ENCODE measurements at places on chromosomes 4 and X. TPM values are rescaled to one million over a fixed set of nuclear protein-coding genes. Genes with fewer than 3 reads are reported as not detected.

GRCh38 chrX:40975951-40976350, 109.3 kb upstream of the USP9X start:
- DNase-seq: no peak

DNA sequence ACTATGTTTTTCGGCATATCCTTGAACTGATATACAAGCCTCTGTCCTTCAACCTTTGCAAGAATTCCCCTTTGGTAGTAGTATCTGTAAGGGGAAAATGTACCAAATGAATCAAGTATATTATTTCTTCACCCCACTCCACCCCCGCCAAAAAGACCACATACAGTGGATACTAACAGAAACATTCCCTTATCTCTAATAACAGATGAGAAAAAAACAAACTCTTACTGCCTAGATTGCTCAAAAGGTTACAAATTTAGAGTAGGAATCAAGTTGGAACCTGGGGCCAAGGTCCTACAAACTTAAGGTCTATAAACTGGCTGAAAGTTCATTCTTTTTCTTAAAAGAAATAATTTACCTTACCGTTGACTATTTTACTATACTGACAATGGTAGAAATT, 45.0 kb downstream of the NOCT start:
- DNase-seq: no peak

Gene YIPF7
- total RNA-seq: not detected

- DNase-seq: no peak
These were observed 144.8 kb upstream of the PLAC1 start for GRCh38 chrX:134803060-134803459.

Gene DCLK2
- 0.12 TPM for total RNA-seq

DNA sequence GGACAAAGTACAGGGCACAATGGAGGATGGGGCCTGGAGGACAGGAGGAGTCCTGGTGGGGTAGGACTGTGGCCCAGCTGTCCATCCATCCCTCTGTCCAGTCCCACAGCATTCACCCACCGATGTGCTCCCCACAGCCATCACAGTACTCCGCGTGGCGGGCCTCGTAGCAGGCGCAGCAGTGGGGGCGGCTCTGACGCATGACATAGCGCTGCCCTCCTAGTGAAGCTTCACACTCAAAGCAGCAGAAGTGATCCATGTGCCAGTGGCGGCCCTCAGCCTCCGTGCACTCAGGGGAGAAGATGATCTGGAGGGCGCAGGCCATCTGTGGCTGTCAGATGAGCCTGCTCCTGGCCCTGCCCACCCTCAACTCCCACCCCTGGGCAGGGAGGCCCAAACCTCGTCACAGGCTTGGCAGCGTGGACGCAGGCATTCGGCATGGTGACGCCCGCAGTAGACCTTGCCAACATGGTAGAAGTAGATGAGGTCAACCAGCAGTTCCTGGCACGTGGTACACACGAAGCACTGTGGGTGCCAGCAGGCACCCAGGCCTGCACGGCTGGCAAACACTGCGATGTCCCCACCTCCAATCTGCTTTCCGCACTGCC, 6.3 kb downstream of the PLP2 start:
- DNase-seq: no peak

DNA sequence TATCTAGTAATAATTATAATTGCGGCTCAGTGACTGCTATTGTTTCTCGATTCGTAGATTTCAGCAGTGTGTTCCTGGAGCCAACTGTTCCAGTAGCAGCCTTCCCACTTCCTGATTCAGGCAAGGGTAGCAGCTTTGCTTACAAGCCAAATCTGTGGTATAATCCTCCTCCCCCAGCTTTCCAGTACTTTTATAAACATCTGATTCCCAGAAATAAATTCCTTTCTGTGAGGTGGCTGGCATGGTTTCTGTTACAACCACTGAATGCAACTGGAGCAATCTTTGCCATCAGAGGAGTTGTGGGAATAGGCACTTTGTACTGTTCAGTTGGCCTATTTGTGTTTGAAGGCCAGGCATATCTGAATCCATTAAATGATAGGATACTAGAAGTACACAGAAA, 80.0 kb downstream of the GLRA3 start:
- no peak for DNase-seq

- no peak for DNase-seq
These were observed 68.1 kb upstream of the NAP1L5 start for GRCh38 chr4:88765729-88766128.

DNA sequence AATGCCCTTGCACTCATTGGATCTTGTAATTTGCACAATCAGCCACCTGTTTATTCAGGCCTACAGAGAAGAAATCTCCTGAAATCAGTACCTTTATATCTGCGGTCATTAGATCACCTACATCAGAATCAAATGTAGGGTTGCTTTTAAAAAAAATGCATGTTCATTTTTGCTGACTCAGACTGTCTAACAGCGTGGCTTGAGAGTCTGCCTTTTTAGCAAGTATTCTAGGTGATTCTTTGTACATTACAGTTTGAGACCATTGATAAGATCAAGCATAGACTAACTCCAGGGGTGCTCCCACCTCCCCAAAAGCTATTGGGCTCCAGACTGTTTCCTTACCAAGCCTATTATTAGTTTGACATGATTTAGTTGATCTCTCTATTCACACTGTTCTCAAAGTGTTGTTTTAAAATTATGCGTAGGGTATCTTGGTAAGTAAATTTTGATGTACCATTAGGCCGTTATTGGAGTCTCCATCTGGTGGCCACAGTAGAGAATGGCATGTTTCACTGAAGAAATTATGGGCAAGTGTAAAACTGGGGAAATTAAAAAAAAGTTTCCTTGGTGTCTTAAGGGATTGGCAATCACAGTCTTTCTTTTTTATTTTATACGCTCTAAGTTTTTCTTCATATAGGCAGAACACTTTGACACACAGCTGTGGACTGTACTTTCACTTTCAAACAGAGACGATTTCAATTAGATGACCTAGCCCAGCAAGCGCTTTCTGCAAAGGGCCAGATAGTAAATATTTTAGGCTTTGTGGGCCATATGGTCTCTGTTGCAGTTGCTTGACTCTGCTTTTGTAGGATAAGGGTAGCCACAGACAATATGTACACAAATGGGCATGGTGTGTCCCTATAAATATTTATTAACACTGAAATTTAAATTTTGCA, 33.7 kb upstream of the MSL3 start:
- DNase-seq: peak; percentile 26

- no peak for DNase-seq
These were observed 74.7 kb upstream of the IL13RA1 start for GRCh38 chrX:118652717-118653116.

GRCh38 chrX:39580043-39580442, 517.7 kb downstream of the BCOR start:
- no peak for DNase-seq

DNA sequence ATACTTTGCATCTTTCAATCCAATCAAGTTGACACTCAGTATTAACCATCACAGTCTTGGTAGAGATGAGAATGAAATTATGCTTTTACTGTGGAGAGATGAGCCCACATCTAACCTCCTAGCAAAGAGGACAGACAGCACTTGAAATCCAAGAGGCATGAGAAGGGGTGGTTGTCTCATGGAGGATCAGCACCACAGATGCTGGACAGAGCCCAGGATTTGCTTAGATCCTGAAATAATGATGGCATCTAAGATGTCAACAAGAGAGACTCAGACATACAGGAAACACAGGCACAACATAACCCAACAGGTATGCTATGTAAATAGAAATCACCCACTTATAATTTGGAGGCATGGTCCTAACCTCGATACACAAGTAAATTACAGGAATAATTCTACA, 74.3 kb upstream of the VCX2 start:
- no peak for DNase-seq

- no peak for DNase-seq
These were observed 107.6 kb downstream of the ATXN3L start for GRCh38 chrX:13212191-13212651.

GRCh38 chrX:41518127-41518840, 71.1 kb downstream of the NYX start:
- no peak for DNase-seq

GRCh38 chr4:18250564-18250963, 229.0 kb upstream of the LCORL start:
- DNase-seq: no peak

- DNase-seq: no peak
These were observed 452.4 kb downstream of the BCOR start for GRCh38 chrX:39645178-39645895.

Gene NPY5R
- total RNA-seq: not detected

Gene SSX4
- total RNA-seq: not detected

Gene OPHN1
- total RNA-seq: 0.15 TPM

GRCh38 chr4:95411371-95412088, 137.2 kb downstream of the UNC5C start:
- DNase-seq: no peak

DNA sequence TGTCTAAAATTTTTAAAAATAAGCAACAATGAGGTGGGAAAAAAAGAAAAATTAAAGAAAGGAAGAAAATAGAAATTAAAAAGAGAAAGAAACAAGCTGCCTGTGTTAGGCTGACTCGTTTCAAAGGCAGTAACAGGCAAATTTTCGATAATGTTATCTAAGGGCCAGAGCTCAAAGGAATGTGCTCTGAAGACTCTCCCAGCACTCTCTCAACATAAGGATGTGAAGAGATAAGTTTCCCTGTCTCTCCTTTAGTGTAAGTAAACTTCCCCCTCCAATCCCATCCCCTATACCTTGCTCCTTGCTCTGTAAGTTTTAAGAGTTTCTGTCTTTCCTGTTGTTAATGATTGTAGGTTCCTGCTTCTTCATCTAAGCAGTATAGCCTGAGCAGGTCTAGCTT, 172.8 kb downstream of the TEX13C start:
- DNase-seq: no peak

Gene GAB3
- total RNA-seq: 6.0 TPM

Gene GYPE
- total RNA-seq: not detected

Gene GYG2
- total RNA-seq: not detected

- DNase-seq: peak; percentile 26
These were observed 404.0 kb upstream of the F9 start for GRCh38 chrX:139126493-139126892.

GRCh38 chr4:123893011-123893981, 496.7 kb downstream of the SPRY1 start:
- no peak for DNase-seq

DNA sequence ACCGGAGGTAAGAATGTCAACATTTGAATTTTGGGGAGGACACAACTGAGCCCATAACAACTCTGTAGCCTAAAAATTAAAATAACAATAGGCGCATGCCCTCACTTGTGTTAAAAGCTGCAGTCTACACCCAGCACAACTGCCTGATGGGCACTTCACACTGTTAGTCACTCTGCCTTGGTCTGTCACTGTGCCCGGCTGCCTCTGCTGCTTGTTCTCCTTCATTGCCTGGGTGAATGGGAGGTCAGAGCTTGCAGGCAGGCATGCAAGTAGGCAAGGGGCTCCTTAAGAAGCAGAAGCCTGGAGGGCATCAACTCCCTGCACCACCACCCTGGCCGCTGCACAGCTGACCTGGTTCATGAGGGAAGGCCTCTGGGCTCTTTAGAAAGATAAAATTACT, 374.8 kb downstream of the MID1IP1 start:
- DNase-seq: no peak

DNA sequence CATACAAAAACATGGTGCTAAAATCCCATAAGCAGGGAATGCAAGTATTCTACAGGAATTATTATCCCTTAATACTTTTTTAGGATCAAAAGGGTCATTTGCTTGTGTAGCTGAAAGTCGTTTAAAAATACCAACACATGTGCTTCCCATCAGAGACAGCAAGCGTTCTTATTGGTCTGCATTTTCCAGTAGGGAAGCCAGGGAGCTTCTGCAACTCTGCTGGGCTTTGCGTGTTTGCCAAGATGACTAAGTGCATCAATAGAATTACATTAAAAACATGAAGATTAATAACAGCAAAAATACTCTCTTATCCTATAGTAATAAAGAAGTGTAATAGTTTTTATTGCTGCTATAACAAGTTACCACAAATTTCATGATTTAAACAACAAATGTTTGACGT, 111.2 kb downstream of the QDPR start:
- no peak for DNase-seq

DNA sequence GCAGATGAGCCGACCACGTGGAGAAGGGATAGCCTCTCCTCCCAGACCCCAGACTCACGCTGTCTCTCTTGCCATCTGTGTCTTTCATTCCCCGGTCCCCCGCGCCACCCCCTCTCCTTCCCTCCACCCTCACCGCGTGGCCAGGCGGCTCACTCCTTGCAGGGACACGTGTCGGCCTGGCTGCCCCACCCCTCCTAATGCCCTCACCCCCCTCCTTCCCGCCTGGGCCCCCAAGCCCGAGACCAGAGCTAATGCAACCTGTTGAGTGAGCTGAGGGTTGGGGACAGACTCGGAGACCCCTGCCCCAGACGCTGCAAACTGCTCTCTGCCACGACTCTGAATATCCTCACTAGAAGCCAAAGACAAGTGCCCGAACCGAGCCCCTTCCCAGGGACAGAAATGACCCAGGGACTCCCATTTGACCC, 1.8 kb downstream of the SLC38A5 start:
- DNase-seq: peak; percentile 57

GRCh38 chr4:159765382-159765781, 662.5 kb downstream of the RAPGEF2 start:
- no peak for DNase-seq

- peak; percentile 50 for DNase-seq
These were observed 140.2 kb upstream of the KLF3 start for GRCh38 chr4:38523524-38524448.

Gene BMP3
- not detected for total RNA-seq

GRCh38 chr4:124534131-124534530, 178.4 kb downstream of the ANKRD50 start:
- DNase-seq: no peak

- no peak for DNase-seq
These were observed 23.3 kb downstream of the ADGRL3 start for GRCh38 chr4:61223385-61223784.

Gene ZFP42
- total RNA-seq: not detected

DNA sequence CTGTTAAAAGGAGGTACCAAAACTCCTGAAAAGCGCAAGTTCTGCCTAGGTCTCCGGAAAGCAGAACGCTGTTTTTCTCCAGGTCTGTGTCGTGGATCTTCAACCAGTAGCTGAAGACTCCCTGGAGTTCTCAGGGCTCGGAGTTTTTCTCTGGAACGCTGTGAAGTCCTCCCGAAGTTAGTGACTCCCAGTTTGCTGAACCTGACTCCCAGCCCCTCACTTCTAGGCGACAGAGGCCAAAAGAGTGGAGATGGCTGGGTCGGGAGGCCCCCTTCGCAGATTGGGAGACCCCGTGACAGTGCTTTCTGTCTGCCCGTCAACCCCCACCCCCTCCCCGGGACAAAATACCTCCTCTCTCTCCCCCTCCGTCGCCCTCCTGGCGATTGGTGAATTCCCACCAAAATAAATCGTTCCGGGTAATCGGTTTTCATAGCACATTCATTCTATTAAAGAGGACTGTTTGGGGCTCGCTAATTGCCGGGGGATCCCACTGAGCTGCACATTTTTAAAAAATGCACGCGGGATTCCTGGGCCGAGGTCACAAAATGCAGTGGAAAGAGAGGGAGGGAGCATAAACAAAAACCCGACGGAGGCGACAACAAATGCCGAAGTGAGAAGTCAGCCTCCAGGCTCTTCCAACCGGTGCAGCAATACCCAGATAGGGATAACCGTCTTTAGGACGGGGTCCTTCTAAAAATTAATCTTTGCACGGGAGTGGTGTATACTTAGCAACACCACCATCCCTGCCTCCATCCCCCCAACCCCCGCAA, 4.0 kb upstream of the MSX1 start:
- no peak for DNase-seq

All from CD4-positive, CD25-positive, alpha-beta regulatory T cell (primary cell).